Stimulated activated CD4-positive, alpha-beta T cell treated with anti-CD3 and anti-CD28 coated beads, Interleukin-1b, Interleukin-23, amount 100 ng/mL, for 4 hours (primary cell): ENCODE measurements at places on chromosomes 1 and 21.

GRCh38 chr1:225430301-225430700 is 2.5 kb upstream of the LBR start:
- no peak for DNase-seq

DNA sequence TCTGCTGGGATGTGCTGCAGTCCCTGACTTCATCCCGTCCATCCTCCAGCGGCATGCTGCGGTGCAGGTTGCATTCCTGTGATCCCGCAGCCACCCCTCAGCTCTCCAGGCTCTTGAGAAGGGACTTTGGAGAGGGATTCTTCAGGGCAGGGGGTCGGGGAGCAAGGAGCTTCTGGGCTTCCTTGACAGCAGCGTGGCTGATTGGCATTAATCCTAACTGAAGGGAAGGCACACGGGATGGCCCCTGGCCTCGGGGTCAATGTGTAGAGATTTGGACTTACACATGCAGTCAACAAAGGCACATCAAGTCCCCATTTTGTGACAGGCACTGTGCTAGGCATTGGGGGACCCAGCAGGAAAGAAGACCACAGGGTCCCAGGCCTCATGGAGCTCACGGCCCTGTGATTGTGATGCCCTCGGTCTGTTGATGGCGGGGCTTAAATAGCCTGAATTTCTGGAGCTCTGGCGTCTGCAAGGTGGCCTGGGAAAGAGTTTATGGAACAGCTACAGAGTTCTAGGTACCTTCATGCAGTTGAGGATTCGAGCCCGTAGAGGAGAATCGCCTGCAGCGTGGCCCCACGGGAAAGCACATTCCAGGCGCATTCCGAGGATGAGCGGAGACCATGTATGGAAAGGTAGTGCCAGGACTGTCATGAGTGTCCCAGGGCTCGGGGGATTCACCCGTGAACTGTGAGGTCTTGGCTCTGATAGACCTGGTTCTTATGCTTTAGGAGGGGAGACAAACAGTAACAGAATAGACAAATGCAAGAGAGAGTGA is 20.1 kb downstream of the PSEN2 start:
- no peak for DNase-seq

DNA sequence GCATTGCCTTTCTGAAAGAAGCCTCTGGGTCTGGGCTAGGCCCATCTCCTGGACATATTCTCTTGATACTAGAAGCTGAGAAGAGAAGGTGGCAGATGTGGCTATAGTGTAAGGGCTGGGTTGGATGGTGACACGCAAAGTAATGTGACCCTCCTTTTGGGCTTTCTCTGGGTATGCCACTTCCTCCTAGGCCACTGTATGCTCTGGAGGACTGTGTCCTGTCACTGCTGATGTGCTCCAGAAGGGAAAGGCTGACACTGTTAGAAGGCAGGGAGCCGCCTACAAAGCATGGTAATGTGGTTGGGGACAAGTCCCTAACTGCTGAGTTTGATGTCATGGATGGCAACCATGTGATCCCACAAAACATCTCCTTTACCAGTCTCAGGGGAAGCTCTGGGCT is 112.1 kb downstream of the BCAR3 start:
- no peak for DNase-seq

- no peak for DNase-seq
Observed at GRCh38 chr1:185788386-185788785, 54.2 kb downstream of the HMCN1 start.

DNA sequence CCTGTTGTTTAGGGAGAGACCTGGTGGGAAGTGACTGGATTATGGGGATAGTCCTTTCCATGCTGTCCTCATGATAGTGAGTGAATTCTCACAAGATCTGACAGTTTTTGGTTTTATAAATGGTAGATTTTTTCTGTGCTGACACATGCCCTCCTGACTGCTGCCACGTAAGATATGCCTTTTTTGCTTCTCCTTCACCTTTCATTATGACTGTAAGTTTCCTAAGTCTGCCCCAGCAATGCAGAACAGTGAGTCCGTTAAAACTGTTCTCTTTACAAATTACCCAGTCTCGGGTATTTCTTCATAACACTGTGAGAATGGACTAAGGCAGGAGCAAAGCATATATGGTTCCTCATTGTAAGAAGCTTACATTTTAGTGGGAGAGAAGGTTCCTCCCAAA is 1727.2 kb downstream of the NCAM2 start:
- DNase-seq = no peak

GRCh38 chr1:225653463-225654276 is 747 bp upstream of the ENAH start:
- no peak for DNase-seq

DNA sequence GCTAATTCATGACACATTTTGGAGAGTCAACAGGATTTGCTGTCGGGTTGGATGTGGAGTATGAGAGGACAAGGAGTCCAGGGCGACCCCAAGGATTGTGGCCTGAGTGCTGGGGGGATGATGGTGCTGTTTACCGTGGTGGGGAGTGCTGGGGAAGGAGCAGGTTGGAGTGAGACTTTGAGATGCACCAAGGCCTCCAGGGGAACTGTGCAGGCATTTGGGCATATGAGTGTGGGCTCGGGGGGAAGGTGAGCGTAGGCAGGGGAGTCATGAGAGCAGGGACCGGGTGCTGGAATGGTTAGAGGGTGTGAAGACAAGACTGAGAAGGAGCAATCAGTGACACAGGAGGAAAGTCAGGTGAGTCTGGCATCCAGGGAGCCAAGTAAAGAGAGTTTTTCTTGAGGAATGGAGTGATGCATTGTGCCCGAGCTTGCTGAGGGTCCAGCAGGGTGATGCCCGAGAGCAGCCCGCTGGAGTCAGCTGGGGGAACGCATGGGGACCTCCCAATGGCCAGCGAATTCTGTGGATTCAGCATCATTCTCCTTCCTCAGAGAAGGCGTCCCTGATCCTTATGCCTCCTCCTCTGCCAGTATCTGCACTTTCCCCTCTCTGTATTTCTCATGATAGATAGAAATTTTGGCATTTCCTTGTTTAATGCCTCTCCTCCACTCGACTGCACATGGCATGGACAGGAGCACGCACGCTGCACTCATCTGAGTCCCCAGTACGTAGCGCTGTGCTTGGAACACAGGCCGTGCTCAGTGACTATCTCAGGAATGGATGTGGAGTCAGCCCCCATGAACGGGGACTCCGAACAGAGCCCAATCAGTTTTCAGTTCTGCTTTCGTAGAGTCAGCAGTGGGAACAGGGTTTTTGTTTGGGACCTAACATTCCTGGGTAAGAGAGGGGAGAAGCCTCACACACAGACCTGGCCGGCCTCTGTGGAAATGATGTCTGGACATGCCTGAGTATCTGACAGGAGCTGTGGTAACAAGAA is 52.1 kb upstream of the ETV3 start:
- DNase-seq = no peak

- no peak for DNase-seq
Observed at GRCh38 chr1:159941591-159942560, 3.5 kb downstream of the IGSF9 start.
